ENCODE measurements at places on chromosomes 13 and 19. TPM values are rescaled to one million over a fixed set of nuclear protein-coding genes. Genes with fewer than 3 reads are reported as not detected.

Gene LEUTX
- total RNA-seq, result not detected

DNA sequence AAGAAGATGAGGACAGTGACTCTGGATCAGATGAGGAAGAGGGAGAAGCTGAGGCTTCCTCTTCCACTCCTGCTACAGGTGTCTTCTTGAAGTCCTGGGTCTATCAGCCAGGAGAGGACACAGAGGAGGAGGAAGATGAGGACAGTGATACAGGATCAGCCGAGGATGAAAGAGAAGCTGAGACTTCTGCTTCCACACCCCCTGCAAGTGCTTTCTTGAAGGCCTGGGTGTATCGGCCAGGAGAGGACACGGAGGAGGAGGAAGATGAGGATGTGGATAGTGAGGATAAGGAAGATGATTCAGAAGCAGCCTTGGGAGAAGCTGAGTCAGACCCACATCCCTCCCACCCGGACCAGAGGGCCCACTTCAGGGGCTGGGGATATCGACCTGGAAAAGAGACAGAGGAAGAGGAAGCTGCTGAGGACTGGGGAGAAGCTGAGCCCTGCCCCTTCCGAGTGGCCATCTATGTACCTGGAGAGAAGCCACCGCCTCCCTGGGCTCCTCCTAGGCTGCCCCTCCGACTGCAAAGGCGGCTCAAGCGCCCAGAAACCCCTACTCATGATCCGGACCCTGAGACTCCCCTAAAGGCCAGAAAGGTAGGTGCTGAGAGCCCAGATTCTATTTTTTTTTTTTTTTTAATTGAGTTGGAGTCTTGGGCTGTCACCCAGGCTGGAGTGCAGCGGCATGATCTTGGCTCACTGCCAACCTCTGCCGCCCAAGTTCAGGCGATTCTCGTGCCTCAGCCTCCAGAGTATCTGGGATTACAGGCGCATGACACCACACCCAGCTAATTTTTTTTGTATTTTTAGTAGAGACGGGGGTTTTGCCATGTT, 2.3 kb downstream of the PPP1R15A start:
- DNase-seq, result peak; percentile 64

DNA sequence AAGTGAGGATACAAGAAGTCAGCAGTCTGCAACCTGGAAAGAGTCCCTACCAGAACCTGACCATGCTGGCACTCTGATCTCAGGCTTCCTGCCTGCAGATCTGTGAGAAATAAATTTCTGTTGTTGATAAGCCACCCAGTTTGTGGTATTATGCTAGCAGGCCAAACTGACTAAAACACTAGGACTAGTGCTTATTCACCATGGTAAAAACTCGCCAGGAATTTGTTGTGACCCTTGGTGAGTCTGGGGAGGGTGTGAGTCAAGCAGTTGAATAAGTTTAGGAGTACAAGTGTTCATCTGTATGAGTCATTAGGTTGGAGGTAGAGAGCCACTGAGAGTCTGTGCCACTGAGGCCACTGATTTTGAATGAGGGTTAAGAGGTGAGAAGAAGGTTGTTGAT, 3.6 kb downstream of the ZIK1 start:
- DNase-seq, result no peak

DNA sequence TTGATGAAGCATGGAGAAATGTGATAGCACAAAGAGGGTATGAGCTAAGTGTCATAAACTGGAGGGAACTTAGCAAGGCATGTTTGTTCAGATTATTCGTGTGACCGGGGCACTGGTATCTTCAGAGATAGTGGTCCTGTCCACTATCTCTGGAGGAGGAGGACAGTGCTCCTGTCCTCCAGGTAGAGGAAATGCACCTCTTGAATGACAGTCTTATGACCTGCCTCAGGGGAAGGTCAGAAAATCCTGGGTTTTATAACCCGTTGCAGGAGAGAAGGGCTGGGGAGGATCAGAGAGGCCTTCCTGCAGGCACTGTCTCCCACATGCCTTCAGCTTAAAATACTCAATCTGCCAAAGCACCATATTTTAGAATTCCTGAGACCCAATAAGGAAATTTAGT, 213.5 kb upstream of the UBL3 start:
- no peak for DNase-seq

GRCh38 chr13:70585109-70585508, 476.9 kb upstream of the KLHL1 start:
- no peak for DNase-seq

Gene SLITRK6
- 1.9 TPM for total RNA-seq

DNA sequence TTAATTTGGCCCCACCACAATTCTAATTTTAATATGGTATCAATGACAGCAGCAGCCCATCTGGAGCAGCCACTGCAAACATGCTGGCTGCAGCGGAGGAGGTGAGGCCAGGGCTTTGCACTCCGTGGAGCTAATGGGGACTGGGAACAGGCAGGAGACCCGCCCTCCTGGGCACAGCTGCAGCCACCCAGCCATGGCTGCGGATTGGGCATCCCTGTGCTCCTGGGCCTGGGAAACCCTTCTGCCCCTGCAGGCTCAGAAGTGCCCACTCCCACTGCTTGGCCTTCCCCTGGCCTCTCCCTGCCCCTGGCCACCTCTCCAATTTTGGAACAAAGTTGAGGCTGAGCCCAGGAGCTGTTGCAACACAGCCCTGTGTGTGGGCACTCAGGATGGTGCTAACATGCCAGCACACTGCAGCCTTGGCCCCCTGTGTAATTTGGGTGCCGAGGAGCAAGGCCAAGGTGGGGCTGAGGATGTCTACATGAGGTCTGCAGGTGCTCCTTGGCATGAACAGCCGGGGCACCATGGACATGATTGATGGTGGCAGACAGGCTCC, 123.6 kb downstream of the PCDH9 start:
- no peak for DNase-seq

GRCh38 chr19:29273000-29273640, 60.2 kb upstream of the UQCRFS1 start:
- DNase-seq, result no peak

DNA sequence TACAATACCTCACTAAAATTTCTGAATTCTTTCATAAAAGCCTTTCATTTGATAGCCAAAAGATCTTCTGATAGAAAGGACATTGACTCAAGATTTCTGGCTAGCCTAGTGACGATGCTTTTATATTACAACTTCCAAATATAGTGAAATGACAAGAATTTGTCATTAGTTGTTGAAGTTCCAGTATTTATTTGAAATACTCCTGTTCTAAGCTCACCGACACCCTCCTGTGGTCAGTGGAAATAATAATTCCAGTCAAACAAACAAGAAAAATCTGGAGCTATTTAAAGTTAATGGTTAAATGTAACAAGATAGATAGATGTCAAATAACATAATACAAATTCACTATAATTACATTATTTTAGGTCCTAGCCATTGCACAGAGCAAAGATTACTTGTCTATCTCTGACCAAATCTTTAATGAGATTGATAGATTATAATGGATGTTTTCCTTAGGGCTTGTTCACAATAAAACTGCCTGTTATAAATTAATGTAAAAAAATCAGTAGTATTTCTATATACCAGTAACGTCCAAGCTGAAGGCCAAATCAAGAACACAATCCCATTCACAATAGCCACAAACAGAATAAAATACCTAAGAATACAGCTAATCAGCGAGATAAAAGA, 195.5 kb downstream of the RGCC start:
- no peak for DNase-seq

Gene ZSWIM9
- total RNA-seq, result 7.9 TPM

DNA sequence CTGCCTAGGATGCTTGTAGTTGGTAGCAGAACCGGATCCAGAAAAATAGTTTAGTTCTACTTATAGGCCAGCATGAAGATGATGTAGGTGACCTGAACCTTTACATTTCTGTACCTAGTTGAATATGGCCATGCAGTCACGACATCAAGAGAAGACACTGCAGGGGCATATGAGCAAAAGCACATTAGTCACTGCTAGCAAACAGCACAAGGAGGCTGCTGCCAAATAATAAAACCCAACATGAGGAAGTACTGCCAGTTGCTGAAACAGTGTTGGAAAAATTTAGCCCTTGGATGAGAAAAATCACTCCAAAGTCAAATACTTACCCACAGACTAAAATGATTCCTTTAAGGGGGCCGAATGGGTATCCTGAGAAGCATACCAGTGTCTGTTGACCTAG, 20.8 kb downstream of the ERICH6B start:
- no peak for DNase-seq

DNA sequence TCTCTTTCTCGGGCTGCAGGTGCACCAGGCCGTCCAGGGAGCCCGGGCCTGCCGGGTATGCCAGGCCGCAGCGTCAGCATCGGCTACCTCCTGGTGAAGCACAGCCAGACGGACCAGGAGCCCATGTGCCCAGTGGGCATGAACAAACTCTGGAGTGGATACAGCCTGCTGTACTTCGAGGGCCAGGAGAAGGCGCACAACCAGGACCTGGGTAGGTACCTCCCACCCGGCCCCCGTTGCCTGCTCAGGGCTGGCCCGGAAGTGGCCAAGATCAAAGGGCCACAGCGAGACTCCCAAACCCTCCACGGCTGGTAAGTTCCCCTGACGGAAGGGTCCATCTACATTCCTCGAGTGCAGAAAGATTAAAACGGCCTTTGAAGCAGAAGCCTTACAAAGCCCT, 55.1 kb downstream of the RAB20 start:
- no peak for DNase-seq

DNA sequence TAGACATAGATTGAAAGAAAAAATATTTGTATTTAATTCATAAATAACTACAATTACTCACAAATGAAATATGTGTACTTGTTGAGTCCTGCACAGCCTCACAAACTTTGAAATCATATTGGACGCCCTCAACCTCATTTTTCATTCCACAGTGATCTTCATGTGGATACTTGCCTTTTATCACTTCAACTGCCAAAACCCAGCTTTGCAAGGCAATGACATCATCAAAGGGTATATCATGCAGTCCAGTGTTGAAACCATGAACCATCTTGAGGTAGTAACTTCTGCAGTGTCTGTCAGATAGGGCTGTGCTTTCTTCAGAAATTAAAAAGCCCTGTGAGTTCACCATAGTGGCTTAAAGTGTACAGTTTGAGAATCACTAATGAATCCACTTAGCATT, 82.2 kb downstream of the HS6ST3 start:
- no peak for DNase-seq

GRCh38 chr19:19740755-19741154, 7.8 kb upstream of the ZNF14 start:
- no peak for DNase-seq

- peak; percentile 79 for DNase-seq
Measured at GRCh38 chr19:36032251-36033104, at the start of gene CLIP3. TSS of gene CLIP3 (minus strand) at chr19:36032873. CDS start at chr19:36032357, 516 bp downstream.

DNA sequence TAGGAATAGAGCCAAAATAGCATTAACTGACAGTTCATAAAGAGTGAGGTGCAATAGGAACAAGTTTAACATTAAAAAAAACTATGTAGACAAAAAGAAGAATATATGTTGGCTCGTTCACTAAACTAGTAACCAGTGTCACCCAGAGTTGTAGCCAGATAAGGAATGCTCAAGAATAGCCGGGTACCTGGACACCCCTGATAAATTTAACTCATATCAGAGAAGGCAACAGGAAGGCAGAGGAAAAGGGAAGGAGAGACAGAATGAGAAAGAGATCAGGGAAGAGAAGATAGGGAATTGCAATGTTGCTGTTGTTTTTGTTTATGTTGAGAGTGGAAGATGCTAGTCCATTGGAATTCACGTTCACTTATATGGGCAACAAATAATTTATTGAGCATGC, 31.6 kb upstream of the KATNAL1 start:
- no peak for DNase-seq

Gene JAK3
- total RNA-seq, result 1.5 TPM

GRCh38 chr13:109606520-109606919, 179.9 kb downstream of the IRS2 start:
- no peak for DNase-seq

DNA sequence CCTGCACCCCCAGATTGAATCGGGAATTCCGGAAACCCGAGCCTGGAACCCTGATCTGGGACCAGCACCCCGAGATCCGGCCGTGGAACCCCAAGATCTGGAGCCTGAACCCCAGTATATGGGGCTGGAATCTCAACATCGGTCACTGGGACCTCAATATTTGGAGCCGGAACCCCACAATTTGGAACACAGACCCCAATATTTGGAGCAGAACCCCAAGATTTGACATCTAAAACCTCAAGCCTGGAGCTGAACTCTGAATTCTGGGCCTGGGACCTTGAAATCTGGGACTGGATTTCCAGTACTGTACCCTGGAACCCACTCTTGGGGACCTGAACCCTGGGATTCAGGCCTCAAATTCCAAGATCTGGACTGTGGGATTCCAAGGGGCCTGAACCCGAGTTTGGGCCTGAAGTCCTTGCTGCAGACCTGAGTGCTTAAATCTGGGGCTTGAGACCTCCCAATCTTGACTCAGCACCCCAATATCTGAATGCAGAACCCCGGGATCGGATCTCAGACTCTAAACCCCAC, 629 bp downstream of the LRFN3 start:
- DNase-seq, result no peak

Gene PLPPR3
- not detected for total RNA-seq

Gene CEACAM18
- total RNA-seq, result not detected

Gene FCAR
- total RNA-seq, result 0.32 TPM

DNA sequence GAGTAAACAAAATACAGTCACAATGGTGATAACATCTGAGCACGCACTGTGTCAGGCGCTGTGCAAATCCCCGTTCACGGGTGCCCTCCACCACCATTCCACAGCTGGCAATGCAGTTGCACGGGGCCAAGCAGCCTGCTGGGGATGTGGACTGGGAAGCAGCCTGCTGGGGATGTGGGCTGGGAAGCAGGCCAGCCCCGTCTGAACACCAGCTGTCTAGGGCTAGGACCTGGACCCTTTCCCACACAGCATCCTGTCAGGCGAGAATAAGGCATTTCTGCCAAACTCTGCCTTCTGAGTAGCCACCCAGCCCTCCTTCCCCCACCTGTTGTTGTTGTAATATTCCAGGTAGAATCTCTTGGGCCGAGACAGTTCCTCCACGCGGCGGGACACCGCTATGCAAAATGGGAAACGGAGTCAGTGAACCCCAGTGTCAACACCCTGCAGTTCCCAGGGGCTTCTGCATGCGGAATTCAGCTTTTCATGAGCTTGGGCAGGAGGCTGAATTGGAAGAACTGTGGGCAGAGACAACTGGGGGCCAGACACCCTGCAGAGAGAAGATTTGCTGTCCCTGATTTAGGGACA, 27.8 kb upstream of the MIER2 start:
- peak; percentile 83 for DNase-seq

GRCh38 chr19:42252365-42253244, 2.3 kb downstream of the ERF start:
- DNase-seq, result peak; percentile 66

Gene EFNA2
- not detected for total RNA-seq

GRCh38 chr19:615619-616018, 17.7 kb downstream of the POLRMT start:
- no peak for DNase-seq

Gene SBK2
- total RNA-seq, result 15.2 TPM

GRCh38 chr19:55370305-55370988, at the start of gene IL11:
TSS of gene IL11 (minus strand) at chr19:55370463. CDS start at chr19:55370310, 153 bp downstream.
- DNase-seq, result no peak

DNA sequence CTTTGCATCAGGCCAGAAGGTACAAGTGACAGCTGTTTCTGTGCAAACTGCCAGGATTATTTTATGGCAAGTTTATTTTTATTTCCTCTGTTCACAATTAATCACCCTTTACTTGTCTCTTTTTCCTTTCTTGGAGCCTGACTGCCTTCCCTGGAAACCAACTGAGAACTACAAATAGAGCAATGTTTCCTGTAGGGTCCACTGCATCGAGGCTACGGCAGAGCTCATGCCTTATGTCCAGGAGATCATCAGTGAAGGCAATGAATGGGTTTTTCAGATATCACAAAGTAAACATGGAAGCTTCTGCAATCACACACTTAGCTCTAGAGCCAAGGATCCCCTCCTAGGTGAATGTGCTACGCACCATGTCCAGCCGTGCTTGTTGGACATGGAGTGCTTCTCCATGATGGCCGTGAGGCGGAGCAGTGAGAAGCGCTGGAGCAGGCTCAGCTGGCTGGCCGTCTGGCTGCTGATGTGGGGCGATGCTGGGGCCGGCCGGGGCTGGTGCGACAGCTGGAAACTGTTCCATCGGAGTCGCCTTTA, 110.9 kb downstream of the KL start:
- peak; percentile 61 for DNase-seq
